Vagina (tissue), 2 donors: ENCODE measurements at places on chromosomes 13 and 19.

- DNase-seq = no peak
Observed at GRCh38 chr19:13079542-13079986, 23.1 kb downstream of the LYL1 start.

DNA sequence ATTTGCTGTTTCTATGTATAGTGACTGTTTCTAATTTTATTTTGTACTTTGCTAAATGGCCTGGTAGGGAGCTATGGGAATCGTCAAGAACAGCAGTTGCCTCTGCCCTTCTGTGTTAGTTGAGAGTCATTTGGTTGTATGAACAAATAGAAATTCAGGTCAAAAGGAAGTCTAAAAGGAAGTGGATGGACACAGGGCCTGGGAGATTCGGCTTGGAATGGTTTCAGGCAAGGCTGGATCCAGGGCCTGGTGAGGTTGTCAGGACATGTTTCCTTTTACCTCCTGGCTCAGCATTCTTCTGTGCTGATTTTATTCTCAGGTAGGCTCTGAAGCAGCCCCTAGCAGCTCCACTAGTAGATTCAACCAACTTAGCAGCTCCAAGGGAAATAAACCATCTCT lies 118.9 kb downstream of the SIPA1L3 start:
- DNase-seq = no peak

DNA sequence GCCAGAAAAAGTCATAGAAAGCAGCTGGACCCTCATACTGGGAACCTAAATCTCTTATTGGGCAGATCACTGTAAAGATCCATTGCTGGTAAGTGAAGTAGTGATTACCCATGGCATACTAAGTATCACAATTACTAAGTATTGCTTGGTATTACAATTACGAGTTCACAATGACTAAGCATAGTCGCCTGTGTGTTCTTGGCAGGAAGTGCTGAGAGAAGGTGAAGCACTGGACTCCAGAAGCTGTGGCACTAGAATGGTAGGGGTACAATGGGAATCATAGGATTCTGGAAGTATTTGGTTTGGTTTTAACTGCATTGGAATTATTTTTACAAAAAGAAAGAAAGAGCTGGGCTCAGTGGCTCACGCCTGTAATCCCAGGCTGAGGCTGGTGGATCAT lies 20.3 kb downstream of the LGALS16 start:
- no peak for DNase-seq

- DNase-seq = no peak
Observed at GRCh38 chr13:23384111-23384510, 49.4 kb downstream of the SACS start.

DNA sequence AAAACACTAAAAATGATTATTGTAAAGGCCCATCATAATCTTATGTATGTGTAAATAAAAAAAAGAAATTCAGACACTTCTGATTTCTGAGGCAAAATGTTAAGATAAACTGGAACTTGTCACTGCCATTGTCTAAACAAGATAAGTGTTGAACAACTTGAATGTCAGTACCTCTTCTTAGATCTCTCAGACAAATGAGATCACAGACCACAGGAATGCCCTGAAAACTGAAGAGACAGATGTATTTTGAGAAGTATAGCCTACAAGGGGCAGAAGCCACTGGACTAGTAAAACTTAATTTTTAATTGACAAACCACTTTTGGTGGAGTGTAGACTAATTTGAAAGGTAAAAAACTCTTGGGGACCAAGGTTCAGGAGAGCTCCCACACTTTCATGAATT lies 375.5 kb upstream of the SLITRK5 start:
- DNase-seq = no peak

- no peak for DNase-seq
Observed at GRCh38 chr19:17881701-17882100, 10.0 kb downstream of the SLC5A5 start.

DNA sequence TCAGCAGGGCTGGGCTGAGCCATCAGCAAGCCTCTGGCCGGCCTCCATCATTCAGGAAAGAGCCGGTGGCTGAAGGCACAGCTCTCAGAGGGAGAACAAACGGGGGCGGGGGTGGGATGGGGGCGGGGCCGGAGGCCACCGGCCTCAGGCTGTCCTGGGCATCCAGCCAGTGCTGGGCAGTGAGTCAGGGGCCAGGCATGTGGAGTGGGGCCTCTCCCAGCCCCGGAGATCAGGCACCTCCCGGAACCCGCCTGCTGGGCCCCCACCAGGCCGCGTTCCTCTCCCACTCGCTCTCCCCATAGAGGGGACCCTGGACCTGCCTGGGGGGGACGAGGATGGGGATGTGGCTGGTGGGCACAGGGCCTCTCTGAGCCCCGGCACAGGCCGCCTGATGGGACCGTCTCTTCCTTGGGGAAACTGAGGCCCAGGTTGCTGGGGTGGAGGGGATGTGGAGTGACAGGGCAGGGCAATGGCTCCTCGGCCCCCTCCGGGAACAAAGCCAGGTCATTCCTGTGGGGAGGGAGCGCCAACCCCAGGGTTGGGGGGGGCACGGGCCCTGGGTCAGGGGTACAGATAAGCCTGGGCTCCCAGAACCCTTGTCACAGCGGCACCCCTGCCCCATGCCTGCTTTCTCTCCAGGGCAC lies 12.9 kb downstream of the SPC24 start:
- peak; percentile 96 for DNase-seq

DNA sequence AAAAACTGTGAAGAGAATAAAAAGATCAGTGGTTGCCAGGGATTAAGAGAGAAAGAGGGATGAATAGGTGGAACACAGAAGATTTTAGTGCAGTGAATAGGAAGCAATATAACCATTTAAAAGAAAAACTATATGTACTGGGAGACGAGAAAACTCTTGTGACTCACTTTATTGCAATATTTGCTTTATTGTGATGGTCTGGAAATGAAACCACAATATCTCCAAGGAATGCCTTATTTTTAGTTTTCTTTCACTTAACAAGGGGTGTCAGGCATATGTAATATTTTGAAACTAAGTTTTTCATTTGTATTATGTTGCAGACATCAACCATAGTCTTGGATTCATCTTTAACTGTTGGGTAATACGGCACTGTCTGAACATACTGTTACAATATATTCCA lies 1308.2 kb downstream of the PCDH9 start:
- DNase-seq = no peak

- no peak for DNase-seq
Observed at GRCh38 chr13:91228108-91228507, 119.4 kb upstream of the MIR17HG start.

GRCh38 chr13:37701972-37702371 lies 103.4 kb upstream of the POSTN start:
- DNase-seq = no peak

DNA sequence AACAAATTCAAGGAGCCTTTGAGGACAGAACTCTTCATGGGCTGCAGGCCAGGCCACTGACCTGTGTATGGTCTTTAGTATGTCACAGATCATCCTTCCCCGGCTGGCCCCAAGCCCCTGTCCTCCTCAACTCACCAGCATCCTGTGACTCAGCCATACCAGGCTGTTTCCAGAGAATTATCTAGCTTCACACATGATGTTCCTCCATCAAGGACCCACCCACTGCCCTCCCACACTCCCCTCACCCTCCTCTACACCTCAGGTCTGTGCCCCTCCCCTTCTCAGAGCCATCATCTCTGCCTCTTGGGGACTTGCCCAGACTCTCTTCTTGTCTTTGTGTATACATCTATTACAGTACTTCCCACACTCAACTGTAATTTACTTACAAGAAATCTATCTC lies 14.7 kb downstream of the DCT start:
- no peak for DNase-seq

DNA sequence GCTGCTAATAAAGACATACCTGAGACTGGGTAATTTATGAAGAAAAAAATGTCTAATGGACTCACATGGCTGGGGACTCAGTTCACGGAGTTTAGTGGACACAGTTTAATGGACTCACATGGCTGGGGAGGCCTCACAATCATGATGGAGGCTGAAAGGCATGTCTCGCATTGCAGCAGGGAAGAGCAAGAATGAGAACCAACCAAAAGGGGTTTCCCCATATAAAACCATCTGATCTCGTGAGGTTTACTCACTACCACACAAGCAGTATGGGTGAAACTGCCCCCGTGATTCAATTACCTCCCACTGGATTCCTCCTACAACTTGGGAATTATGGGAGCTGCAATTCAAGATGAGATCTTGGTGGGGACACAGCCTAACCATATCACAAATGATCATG lies 1181.2 kb downstream of the PCDH9 start:
- no peak for DNase-seq

GRCh38 chr13:59643906-59644626 lies 519.7 kb downstream of the DIAPH3 start:
- no peak for DNase-seq

DNA sequence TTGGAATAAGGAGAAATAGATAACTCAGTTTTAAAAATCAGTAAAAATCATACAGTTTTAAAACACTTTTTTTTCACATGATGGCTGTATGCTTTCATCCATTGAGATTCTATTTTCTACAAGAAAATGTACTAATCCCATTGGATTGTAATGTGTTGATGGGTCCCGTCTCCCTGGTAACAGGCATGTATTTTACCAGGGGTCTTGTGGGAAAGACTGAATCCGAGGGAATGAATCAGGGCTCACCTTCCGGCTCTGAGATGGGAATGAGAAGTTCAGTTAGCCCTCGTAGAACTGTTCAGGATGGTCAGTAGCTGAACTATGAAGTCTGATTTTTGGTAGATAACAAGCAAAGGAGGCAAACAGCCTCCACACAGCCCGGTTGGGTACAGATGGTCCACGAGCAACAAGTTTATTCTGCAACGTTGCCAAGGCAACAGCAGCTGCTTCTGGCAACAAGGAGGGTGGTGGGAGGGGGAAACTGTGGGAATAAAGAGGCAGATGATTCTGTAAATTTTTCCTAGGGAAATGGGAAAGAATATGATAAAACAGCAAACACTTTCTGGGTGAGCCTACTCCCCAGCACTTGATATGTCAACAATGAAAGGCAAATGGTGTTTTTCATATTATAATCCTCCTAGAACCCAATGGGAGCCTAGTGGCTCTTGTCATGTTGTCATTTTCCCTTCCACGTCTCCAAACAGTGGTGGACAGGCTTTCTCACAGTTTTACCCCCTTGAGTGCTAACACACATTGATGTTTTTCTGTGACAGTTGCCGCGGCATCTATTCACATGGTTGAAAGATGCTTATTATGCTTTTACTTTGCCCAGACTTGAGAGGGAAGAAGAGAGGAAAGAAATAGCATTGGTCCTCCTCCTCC lies 12.4 kb upstream of the SIAH3 start:
- no peak for DNase-seq

- no peak for DNase-seq
Observed at GRCh38 chr13:24362435-24362952, 53.1 kb downstream of the C1QTNF9 start.

- DNase-seq = no peak
Observed at GRCh38 chr13:97464561-97464960, 30.6 kb downstream of the RAP2A start.

- DNase-seq = no peak
Observed at GRCh38 chr13:48838193-48838973, 137.3 kb upstream of the FNDC3A start.

DNA sequence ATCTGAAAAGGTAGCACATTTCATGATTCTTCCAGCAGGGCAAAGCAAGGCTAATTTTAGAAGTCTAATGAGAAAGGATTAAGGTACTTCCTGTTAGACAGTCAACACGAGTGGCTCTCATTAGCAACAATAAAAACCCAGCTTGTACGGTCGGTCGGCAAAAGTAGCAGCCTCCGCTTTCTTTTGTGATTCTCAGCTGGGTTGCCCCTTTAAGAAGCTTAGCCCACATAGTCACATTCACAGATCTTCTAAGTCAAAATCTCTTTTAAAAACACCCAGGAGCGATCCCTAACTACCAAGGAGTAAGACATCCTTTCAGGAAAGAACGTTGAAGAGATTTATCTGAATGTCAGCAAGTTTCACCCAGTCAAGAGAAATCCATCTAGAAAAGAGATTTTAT lies 684.8 kb downstream of the DIAPH3 start:
- no peak for DNase-seq

- no peak for DNase-seq
Observed at GRCh38 chr13:112818698-112819045, 128.8 kb downstream of the ATP11A start.

DNA sequence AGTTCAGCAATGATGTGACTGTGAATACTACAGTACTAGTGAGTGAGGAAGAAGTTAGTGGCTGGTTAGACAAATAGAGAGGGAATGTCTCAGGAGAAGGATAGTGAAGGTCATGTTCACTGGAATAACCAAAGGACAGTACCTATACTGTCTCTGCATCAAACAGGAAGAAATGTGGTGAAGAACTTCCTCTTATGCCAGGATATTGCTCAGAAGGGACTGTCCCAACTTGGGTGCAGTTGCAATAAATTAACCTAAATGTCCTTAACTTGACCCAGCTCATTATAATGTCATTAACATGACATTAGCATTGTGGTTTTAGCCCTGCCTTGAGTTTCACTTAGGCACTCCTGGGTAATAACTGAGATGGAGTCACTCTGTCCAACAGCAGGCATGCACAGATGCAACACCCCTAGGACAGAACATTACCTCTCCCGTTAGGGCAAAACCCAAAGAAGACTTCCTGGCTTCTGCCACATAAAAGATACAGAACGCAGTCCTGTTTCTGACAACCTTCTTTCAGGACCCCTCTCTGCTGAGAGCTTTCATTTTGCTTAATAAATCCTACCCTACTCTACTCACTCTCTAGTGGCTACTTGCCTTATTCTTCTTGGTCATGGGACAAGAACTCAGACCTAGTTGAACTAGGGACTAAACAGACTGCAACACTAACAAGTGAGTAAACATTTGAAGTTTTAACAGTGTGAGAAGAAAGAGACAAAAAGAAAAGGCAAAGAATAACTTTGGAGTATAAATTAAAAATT lies 1591.6 kb upstream of the MIR17HG start:
- no peak for DNase-seq

DNA sequence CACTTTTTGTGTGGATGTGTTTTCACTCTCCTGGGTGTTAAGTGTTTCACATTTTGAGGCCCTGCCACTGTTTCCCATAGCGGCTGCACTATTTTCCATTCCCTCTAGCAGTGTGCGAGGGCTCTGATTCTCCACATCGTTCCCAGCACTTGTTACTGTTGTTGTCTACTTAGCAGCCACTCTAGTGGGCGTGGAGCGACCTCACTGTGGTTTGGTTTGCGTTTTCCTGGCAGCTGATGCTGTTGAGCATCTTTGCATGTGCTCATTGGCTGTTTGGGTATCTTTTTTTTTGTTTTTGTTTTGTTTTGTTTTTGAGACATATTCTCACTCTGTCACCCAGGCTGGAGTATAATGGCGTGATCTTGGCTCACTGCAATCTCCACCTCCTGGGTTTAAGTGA lies 14.4 kb downstream of the NAXD start:
- DNase-seq = no peak

- no peak for DNase-seq
Observed at GRCh38 chr13:32267836-32268439, 47.2 kb downstream of the ZAR1L start.

- DNase-seq = no peak
Observed at GRCh38 chr19:8000298-8001038, 5.0 kb downstream of the ELAVL1 start.

GRCh38 chr13:91136806-91137205 lies 210.7 kb upstream of the MIR17HG start:
- no peak for DNase-seq

- DNase-seq = no peak
Observed at GRCh38 chr13:27601208-27601607, 19.1 kb downstream of the LNX2 start.
